CD14-positive monocyte (primary cell): ENCODE measurements at places on chromosomes 7 and 10.

- peak; percentile 2 for DNase-seq
These were observed 25.3 kb upstream of the C10orf95 start for GRCh38 chr10:102476466-102477141.

DNA sequence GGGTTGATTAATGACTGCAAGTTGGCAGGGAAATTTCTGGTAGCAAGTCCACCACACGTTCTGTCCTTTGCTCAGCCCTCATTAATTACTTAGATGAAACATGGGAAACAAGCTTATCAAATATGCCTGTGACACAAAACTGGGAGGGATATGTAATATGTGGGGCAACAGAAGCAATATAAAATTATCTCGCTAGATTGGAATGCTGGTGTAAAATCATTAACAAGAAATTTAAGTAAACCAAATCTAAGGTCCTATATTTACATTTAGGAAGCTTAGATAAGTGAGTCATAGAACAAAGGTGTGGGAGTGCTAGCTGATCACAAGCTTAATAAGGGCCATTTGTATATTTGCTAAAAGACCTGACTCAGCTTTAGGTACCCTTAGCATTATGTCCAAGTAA, 23.5 kb downstream of the TRPV5 start:
- DNase-seq: no peak

- peak; percentile 24 for DNase-seq
These were observed 2.8 kb upstream of the SLC29A3 start for GRCh38 chr10:71316056-71316785.

DNA sequence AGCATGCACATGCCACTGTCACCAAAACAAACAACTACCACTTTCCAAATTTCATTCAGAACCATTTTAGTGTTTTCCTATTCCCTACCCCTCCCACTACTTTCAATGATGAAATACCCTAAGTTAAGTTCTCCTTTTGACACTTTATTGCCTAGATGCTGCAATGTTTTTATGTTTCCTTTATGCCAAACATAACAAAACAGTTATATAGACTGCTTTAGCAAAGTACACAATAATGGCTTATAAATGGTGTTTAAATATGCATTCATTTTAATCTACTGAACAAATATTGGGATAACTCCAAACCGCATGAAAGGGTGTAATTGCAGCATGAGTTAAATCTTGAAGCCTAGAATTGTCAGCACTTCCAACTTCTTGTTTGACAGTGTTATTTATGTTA, 69.2 kb downstream of the PHYHIPL start:
- no peak for DNase-seq

DNA sequence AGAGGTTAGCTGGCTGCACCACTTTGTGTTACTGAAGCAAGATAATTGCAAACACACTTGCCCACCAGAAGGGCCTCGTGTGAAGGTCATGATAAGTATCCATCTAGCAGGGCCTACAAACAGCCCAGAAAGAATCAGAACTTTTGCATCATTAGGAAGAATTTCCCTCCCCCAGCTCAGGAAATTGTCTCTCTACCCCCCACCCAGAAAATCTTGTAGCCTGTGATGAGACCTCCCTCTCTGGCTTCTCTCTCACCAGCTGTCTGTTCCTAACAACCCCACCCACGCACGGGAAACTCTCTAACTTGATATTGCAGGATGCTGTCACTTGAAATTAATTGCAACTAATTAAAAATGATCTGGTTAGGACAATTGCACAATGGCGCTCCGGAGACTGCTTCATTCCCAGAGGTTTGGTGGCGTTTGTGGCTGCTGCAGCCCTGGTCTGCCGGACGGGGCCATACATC, 34.5 kb downstream of the ZNF503 start:
- no peak for DNase-seq

DNA sequence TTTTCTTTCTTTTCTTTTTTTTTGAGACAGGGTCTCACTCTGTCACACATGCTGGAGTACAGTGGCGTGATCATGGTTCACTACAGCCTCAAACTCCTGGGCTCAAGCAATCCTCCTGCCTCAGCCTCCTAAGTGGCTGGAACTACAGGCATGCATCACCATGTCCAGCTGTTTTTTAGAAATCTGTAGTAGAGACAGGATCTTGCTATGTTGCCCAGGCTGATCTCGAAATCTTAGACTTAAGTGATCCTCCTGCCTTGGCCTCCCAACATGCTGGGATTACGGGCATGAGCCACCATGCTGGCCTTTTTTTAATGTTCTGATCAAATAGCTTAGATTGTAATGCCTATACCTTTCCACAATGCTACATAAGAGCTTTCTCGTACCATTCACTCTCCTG, 107.0 kb upstream of the KCTD7 start:
- DNase-seq: no peak

DNA sequence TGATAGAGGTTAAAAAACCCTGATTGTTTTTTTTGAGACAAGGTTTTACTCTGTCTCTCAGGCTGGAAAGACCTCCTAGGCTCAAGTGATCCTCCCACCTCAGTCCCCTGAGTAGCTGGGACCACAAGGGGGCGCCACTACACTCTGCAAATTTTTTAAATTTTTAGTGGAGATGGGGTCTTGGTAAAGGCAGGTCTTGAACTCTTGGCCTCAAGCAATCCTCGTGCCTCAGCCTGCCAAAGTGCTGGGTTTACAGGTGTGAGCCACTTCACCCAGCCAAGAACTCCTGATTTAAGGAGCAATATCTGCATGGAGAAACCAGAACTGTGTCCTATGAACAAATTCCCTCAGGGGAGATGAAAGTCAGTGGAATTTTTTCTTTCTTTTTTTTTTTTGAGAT, 7.3 kb upstream of the KLHDC10 start:
- peak; percentile 37 for DNase-seq

- DNase-seq: no peak
These were observed 667 bp downstream of the KLLN start for GRCh38 chr10:87862679-87863052.

GRCh38 chr7:5361446-5362127, 62.0 kb downstream of the TNRC18 start:
- no peak for DNase-seq

DNA sequence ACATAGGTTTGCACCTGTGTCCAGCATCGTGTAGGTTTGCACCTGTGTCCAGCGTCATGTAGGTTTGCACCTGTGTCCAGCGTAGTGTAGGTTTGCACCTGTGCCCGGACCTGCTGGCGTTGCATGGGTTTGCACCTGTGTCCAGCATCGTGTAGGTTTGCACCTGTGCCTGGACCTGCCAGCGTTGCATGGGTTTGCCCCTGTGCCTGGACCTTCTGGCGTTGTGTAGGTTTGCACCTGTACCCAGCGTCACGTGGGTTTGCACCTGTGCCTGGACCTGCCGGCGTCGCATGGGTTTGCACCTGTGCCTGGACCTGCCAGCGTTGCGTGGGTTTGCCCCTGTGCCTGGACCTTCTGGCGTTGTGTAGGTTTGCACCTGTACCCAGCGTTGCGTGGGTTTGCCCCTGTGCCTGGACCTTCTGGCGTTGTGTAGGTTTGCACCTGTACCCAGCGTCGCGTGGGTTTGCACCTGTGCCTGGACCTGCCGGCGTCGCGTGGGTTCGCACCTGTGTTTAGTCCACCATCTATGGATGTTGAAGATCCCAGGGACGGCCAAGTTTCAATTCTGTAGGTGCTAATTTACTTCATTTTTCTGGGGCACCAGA, 158.0 kb downstream of the WDR37 start:
- DNase-seq: no peak

GRCh38 chr7:50781381-50782293, 1.1 kb downstream of the GRB10 start:
- no peak for DNase-seq

GRCh38 chr7:30352169-30352568, 67.8 kb downstream of the ZNRF2 start:
- no peak for DNase-seq

DNA sequence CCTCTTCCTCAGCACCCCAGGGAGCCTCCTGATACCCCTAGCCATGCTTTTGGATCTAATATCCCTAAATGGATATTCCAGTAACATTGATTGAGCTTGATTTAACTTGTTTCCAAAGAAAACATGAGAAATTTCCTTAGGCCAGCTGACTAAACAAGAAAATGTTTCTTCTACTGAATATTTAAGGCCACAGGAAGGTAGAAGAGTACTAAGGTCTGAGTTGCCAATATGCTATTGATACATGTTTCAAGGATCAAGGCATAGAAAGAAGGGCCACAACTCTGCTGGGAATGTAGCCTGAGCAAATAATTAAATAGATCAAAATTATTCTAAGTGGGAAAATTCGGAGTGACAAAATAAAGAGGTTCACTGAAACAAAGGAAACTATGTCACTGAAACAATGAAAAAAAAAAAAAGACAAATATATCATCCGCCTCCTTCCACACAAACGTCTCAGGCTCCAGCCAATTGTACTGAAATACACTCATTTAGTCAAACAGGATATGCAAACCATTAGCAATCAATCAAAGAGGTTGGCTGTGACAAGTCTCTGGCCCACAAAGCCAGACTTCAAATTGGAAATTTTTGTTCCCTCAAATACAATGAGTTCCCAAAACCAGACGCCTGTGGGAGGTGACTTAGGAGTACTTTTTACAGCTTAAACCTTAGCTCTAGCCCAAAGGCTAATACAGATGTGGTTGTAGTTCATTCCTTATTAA, 396.2 kb downstream of the HTR7 start:
- DNase-seq: no peak

- DNase-seq: no peak
These were observed 48.9 kb downstream of the ZNF277 start for GRCh38 chr7:112255388-112255720.

DNA sequence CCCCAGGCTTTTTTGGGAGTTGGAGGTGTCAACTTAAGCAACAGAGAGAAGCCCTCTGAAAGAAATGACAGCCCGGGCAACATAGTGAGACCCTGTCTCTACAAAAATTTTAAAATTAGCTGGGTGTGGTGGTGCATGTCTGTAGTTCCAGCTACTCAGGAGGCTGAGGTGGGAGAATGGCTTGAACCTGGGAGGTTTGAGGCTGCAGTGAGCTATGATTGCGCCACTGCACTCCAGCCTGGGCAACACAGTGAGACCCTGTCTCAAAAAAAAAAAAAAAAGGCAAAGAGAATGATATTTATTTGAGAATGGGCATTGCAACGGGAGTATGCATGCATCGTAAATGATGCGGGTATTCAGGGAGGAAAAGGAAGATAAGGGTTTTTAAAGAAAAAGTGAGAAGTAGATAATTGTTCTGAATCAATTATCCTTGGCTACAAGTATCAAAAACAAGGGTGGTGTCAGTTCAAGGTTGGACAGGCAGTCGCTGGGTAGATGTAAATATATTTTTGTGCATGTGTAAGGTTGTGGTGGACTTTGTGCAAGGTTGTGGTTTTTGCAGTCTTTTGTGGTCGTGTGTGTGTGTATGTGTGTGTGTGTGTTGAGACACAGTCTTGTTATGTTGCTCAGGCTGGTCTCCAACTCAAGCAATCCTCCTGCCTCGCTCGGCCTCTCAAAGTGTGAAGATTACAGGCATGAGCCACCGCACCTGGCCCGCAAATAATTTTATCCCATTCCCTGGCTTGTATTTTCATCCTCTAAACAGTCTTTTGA, 65.6 kb downstream of the COL26A1 start:
- DNase-seq: no peak

DNA sequence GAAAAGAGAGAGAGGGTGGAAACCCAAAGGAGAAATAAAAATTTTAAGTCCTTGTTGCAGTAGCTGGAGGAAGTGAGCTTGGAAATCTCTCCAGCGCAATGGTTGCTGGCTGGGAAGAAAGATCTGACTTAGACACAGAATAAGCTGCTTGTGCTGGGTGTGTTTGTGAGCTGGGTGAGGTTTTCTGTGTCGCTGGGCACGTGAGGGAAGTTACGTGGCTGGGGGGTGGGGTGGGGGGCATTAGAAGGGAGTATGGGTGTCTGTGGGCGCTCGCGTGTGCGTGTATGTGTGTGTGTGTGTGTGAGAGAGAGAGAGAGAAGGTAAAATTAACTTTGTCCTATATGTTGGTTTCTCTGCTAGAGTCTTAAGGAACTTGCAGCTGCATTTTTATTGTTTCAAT, 11.6 kb downstream of the TCF7L2 start:
- DNase-seq: no peak

GRCh38 chr7:36795451-36796021, 71.2 kb upstream of the AOAH start:
- DNase-seq: no peak

DNA sequence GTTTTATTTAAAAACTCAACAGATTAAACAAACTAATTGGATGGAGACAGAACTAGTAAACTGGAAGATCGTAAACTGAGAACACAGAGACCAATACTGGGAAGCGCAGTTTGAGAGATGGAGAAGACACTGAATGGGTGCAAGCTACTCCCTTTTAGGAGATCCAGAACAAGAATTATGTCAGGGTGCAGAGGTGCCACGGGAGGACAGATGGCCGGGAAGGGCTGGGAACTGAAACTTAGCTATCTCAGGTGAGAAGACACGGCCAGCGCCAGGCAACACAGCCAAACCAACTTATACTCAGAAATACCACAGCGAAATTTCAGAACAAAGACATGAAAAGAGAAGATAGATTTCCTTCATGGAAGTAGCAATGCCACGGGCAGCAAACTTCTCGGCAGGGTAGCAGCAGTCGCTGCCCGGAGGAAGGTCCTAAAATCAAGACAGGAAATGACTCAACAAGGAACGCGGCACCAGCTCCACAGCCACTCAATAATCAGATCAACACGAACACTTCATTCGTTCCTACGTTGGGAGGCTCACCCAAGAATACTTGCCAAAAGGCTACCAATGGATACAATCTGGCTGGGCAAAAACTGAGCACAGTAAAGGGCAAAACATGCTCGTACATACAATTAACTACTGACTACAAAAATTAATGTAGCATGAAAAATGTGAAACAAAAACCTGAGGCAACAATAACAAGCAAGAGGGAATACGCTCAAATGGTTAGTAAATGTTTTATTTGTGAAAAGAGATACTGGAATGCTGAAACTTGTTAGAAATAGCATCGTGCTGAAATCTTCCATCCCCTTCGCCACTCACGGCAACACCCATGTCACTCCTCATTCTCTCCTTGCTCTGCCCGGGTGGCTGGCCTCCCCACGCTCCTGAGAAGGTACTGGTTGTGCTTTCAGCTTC, 2.2 kb upstream of the LRRC27 start:
- DNase-seq: peak; percentile 80

- peak; percentile 25 for DNase-seq
These were observed 95.7 kb upstream of the SVIL start for GRCh38 chr10:29730458-29730857.

GRCh38 chr10:72335394-72336258, 19.1 kb downstream of the DNAJB12 start:
- peak; percentile 61 for DNase-seq

DNA sequence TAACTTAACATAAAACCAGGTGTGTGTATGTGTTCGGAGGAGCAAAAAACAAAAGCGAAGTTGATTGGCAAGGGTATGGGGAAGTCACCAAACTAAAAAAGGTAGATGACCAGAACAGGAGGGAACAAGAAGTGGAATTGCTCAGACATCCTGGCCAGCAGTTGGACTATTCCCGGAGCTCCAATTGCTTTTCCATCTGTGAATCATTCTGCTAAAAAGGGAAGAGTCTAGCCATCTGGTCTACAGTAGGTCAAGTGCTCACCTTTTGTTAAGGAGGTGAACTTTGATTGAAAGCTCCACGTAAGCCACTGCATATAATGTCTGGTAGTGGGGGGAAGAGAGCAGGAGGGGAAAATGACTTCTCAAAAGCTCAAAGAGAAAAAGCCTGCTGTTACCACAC, 50.0 kb upstream of the BET1 start:
- DNase-seq: no peak

DNA sequence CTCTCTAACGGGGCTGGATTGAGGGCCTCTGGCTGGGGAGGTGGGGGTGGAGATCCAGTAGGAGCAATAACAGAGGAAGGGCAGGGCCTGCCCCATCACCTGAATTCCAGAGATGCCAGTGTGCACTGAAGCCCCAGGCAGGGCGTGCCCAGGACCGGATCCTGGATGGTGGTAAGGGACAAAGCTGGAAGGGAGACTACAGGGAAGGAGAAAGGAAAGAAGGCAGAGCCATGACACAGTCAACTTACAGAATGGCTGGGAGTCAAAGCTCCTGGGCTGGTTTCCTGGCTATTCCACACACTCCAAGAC, 666 bp downstream of the TMEM139 start:
- DNase-seq: no peak
